Stimulated activated CD4-positive, alpha-beta T cell treated with anti-CD3 and anti-CD28 coated beads, TNF-alpha, amount 100 ng/mL, for 1 hour (primary cell): ENCODE measurements at places on chromosomes 1 and 21.

- DNase-seq: no peak
Measured at GRCh38 chr1:29459620-29459945, 223.3 kb downstream of the PTPRU start.

DNA sequence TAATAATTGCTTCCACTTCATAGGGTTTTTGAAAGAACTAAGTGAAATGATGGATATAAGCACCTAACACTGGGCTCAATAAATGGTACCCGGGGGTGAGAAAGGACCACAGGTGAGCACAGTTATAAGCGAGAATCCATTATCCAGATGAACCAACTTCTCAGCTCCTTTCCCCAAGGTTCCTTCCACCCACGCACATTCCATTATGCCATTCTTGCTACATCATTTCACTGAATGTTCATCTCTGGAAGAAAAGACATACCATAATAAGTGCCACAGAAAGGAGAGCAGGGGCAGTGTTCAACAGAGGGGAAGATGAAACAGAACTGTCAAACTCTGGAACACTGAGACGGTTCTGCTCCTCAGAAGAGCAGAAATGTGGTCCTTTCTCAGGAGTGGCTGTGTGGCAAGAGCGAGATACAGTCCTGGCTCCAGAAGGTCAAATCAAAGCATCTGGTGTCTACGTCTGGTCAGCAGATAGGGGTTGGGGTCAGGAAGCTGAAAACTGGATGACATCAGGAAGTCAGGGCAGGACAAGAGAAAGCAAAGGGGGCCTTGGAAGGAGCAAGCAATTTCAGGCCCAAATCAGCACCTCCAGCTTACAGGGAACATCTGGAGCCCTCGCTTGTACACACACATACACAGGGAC lies 255.4 kb upstream of the TMEM51 start:
- no peak for DNase-seq

- no peak for DNase-seq
Measured at GRCh38 chr1:91601554-91602376, 101.1 kb downstream of the CDC7 start.

- no peak for DNase-seq
Measured at GRCh38 chr1:11924334-11925195, 1.7 kb downstream of the KIAA2013 start.

- DNase-seq: no peak
Measured at GRCh38 chr1:29760067-29760564, 523.8 kb downstream of the PTPRU start.

GRCh38 chr1:158121604-158122254 lies 59.0 kb upstream of the CD1D start:
- no peak for DNase-seq

DNA sequence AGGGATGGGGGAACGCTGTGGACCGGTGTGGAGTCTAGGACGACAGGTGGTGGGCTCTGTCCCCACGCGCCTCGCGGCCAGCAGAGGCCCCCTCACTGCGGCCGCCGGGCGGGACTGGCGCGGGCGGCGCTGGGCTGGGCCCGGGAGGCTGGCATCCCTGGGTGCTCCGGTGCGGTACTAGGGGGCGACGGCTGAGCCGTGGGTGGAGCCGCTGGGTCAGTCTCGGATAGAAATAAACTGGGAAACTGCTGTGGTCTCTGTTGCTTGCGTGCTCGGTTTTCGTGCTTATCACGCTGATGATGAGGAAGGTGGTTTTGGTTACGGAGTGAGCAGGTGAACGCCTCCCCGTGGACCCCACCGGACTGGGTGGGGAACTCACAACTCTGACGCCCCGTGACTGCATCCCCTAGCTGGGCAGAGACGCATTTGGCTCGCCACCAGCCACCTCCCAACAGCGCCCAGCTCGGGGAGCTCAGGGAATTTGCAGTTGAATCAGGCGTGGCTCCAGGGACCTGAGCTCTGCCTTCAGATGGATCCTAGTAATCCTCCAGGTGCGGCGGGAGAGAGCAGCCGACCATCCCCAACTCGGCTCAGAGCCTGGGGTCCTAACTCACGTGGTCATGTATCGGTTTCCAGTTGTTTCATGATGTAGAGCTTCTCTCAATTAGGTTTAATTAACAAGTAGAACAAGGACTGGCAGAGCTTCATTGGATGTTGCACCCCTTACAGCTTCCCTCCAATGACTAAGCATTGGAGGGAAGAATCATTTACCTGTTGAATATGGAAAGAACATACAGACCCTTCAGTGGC lies 32.1 kb downstream of the HSD17B7 start:
- no peak for DNase-seq

GRCh38 chr1:67429528-67430357 lies 459 bp downstream of the SERBP1 start:
- no peak for DNase-seq

DNA sequence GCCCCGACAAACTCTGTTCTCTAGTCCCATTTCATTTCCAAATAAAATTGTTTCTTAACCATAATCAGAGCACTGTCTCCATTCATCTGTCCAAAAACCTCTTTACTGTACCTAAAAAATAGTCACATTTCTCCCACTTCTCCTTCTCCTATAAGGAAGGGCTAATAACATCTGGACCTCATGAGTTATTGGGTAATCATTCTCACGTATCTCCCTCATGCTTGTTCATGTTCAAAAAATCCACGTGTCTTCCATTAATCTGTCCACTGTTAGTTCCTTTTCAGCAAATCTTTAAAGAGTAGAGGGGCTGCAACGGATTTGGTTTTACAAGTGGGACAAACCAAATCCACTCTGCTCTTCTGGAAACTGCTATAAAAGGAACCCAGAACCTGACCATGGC lies 1418.8 kb downstream of the MRPL39 start:
- DNase-seq: no peak

GRCh38 chr21:35976481-35976880 lies 83.8 kb downstream of the SETD4 start:
- DNase-seq: no peak

- no peak for DNase-seq
Measured at GRCh38 chr1:162351246-162351842, 25.3 kb downstream of the SPATA46 start.

GRCh38 chr1:27102707-27103468 lies 52.0 kb downstream of the SLC9A1 start:
- peak; percentile 68 for DNase-seq

DNA sequence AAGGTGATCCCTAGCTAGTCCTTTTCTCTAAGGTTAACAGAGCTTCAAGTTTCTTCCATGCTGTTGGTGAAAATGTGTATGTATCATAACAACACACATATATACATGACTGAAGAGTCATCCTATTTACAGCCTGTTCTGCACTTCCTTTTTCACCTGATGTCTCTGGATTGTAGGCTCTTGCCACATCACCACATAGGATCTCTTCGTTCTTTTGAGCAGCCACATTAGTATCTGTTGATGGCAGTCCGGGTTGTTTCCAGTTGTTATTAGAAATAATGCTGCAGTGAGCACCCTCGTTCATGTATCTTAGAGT lies 19.7 kb downstream of the MRPL37 start:
- DNase-seq: no peak

GRCh38 chr1:92679980-92680379 lies 104.9 kb downstream of the EVI5 start:
- DNase-seq: no peak

GRCh38 chr1:29969576-29969975 lies 733.3 kb downstream of the PTPRU start:
- no peak for DNase-seq

- DNase-seq: no peak
Measured at GRCh38 chr21:18620436-18620835, 216.9 kb upstream of the TMPRSS15 start.

GRCh38 chr1:38028671-38029070 lies 16.1 kb downstream of the UTP11 start:
- no peak for DNase-seq

GRCh38 chr1:226731257-226731893 lies 7.7 kb downstream of the ITPKB start:
- no peak for DNase-seq

DNA sequence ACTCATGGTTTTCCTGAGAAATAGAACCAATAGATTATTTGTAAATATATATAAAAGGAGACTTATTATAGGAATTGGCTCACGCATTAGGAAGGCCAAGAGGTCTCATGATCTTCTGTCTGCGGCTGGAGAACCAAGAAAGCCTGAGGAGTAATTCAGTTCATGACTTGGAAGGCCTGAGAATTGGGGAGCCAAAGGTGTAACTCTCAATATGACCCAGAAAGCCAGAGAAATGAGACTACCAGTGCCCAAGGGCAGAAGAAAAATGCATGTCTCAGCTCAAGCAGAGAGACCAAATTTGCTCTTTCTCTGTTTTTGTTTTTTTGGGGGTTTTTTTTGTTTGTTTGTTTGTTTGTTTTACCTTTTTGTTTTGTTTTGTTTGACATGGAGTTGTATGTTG lies 19.5 kb downstream of the SLAMF7 start:
- DNase-seq: no peak

GRCh38 chr1:27366113-27366410 lies 699 bp downstream of the MAP3K6 start:
- DNase-seq: peak; percentile 57
